Chondrocyte (in vitro differentiated cells): ENCODE measurements at places on chromosomes 16 and 17. TPM values are rescaled to one million over a fixed set of nuclear protein-coding genes. Genes with fewer than 3 reads are reported as not detected.

DNA sequence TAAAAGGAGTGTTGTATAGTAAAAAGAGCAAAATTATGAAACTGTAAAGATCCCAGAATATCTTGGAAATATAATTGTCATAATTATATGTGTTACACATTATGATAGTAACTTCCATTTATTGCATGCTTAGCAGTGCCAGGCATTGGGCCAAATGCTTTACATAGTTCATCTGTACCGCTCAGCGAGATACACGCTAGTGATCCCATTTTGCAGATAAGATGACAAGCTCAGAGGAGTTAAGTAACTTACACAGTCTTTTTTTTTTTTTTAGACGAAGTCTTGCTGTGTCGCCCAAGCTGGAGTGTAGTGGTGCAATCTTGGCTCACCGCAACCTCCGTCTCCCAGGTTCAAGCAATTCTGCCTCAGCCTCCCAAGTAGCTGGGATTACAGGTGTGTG lies 6.8 kb upstream of the EZH1 start:
- DNase-seq: no peak
- H3K27ac ChIP-seq: no peak overlapping the region
- H3K36me3 ChIP-seq: no peaks in the 10 kb centered on the region
- no peak overlapping the region for H3K4me3 ChIP-seq
- H3K4me1 ChIP-seq: no peaks in the 10 kb centered on the region

- peaks cover 3% of the 10 kb centered on the region for H3K27me3 ChIP-seq
- H3K4me1 ChIP-seq: no peaks in the 10 kb centered on the region
- no peak overlapping the region for H3K27ac ChIP-seq
- no peaks in the 10 kb centered on the region for H3K36me3 ChIP-seq
- DNase-seq: no peak
Measured at GRCh38 chr17:33316746-33317145, 23.7 kb upstream of the ASIC2 start.

The PLXDC1 gene
- 11.1 to 40.5 TPM (median 37.4 TPM) in 3 replicates for total RNA-seq

The C17orf100 gene
- 2.0 to 3.0 TPM (median 2.9 TPM) in 3 replicates for total RNA-seq

The RPUSD1 gene
- 17.6 to 21.6 TPM (median 19.6 TPM) in 3 replicates for total RNA-seq

The DOC2A gene
- 0.15 to 0.29 TPM in 2 of 3 replicates, not detected in the other for total RNA-seq

The RUNDC3A gene
- total RNA-seq: 0.40 to 0.77 TPM (median 0.77 TPM) in 3 replicates
